Left renal pelvis (tissue), 4 donors: ENCODE measurements at places on chromosomes 16 and 17. TPM values are rescaled to one million over a fixed set of nuclear protein-coding genes. Genes with fewer than 3 reads are reported as not detected.

CHD9NB gene
- 11.6 TPM for polyA plus RNA-seq

- DNase-seq = no peak
These were observed 179.3 kb downstream of the SEC14L1 start for GRCh38 chr17:77320044-77320440.

DNA sequence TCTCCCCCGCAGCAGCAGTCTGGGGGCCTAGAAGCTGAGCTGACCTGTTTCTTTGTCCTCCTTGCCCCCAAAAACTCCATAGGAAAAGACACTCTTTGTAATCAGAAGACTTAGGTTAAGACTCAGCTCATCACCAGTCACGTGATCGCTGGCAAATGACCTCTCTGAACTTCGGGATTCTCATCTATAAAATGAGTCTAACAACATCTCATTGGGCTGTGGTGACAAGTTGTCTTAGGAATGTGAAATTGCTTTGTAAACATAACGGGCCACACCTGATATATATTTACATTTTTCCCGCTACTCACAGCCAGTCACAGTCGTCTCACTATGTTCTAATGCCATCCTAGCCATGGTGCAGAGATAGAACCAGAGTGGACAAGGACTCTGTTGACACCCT is 86.0 kb upstream of the LHX1 start:
- no peak for DNase-seq

GRCh38 chr17:82092628-82092994 is 5.4 kb downstream of the FASN start:
- DNase-seq = no peak

TBX6 gene
- 1.1 TPM for polyA plus RNA-seq

- DNase-seq = no peak
These were observed 243.9 kb upstream of the MYOCD start for GRCh38 chr17:12421646-12422306.

TPSAB1 gene
- 0.16 TPM for polyA plus RNA-seq

ANKRD40CL gene
- 0.35 TPM for polyA plus RNA-seq

TMC5 gene
- polyA plus RNA-seq = 0.92 TPM

CFAP97D1 gene
- 0.04 TPM for polyA plus RNA-seq

GRCh38 chr17:4165301-4166010 is 22.5 kb downstream of the CYB5D2 start:
- DNase-seq = no peak

OR3A3 gene
- 0.17 TPM for polyA plus RNA-seq

GRCh38 chr17:10050597-10051101 is 145.6 kb upstream of the RCVRN start:
- no peak for DNase-seq

ARL4D gene
- polyA plus RNA-seq = 8.7 TPM

DNA sequence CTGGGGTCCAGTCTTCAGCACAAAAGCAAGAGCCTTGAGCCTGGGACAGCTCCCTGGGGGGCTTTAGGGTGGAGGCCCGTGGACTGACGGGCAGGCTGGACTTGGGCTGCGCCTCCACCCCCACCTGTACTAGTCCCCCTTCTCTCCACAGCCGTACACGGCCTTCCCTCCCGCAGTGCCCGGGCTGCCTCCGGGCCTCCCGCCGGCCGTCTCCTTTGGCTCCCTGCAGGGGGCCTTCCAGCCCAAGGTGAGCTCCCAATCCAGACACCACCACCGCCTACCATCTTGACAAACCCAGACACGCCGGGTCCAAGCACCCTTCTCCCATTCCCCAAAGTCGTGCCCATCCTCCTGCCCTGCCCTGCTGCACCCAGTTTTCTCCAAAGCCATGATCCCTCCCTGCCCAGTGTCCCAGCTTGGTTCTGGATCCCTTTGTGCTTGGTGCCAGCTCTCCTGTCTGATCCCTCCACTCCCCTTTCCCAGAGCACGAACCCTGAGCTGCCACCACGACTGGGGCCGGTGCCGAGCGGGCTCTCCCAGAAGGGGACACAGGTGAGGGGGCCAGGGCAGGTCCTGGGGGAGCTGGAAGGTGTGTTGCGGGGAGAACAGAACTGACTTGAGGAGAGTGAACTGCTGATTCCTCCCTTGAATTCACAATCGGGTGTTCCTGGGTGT is 7.1 kb downstream of the FBRS start:
- DNase-seq = no peak

KLHL10 gene
- polyA plus RNA-seq = 0.21 TPM

DNA sequence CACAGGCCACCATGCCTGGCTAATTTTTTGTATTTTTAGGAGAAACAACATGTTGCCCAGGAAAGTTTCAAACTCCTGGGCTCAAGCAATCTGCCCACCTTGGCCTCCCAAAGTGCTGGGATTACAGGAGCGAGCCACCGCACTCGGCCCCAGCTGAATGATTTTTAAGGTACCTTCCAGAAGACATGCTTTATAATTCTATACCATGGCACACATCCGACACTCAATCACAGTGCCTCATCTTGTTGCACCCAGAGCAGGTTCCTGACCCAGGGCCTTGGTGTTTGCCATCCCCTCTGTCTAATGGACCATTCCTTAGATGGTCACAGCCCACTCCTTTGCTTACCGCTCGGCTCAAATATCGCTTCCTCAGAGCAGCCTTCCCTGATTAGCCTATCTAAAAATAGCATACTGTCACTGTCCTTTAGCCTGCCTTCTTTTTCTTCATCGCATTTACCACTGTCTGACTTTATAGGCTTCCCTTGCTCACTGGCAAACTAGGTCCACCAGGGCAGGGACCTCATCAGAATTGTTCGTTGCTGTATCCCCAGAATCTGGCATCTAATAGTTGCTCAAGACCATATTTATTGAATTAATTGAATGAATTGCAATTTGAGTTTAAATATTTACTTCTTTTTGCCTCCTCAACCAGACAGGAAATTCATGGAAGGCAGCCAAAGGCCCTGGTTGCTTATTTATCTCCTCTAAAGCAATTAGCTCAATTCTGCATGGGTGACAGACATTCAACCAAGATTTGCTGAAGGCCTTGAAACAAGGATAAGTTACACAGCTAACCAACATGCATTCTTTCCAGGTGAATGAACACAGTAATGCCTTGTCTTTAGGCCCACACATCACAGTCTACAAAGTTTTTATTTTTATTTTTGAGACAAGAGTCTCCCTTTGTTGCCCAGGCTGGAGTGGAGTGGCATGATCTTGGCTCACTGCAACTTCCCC is 6.3 kb upstream of the TENT4B start:
- no peak for DNase-seq

GRCh38 chr16:10858203-10858602 is 18.8 kb upstream of the CIITA start:
- DNase-seq = no peak

DNA sequence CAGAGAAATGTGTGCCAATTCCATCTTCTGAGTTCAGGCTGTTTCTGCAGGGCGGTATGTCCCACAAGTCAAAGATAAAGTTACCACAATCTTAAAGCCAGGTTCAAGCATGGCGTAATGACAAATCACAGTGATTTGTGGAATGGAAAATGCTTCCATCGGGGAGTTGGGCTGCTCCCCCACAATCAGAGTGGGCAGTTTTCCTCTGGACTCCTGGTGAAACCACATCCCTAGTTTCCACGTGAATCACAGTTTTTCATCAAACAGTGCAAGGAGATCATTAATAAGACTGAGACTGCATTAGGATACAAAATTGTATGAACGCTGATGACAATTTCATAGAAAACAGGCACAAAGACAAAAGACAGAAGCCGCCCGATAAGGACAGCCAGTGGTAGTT is 3.6 kb downstream of the LITAF start:
- DNase-seq = no peak

- DNase-seq = no peak
These were observed 56.4 kb upstream of the FAM20A start for GRCh38 chr17:68657576-68657975.

EFNB3 gene
- polyA plus RNA-seq = 24.9 TPM

TBKBP1 gene
- polyA plus RNA-seq = 22.0 TPM

KCNJ18 gene
- not detected for polyA plus RNA-seq

DNA sequence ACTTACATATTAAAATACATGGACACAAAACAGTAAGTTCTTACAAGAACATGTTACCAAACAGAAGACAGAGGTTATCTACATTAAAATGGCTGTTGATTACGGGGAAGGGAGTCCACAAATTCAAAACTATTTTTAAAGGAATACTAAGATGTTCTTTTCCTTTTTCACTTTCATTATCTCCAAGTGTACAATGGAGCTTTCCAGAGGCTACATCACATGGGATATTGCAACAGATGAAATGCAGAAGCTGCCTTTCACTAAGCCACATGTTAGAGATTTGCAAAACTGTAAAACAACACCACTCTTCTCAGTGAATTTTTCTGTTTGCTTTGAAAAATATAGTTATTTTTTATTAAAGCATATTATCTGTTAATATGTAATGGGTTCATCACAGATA is 53.6 kb downstream of the XPO6 start:
- DNase-seq = no peak

DNA sequence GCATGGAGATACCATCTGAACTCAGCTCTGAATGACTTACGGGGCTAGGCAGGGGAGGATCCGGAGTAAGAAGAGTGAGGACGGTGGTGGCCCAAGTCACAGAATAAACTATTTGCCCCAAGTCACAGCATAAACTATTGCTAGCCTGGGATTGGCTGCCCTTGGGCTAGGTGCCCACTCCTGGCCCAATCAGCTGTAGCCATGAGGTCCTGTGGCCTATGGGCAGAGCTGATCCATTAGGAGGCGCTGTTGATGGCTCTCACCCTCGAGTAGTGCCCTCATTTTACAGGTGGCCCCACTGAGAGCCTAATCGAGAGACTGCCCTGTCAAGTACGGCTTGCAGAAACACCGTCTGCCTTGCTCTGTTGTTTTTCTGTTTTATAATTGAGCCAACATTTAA is 62.3 kb upstream of the ZNF423 start:
- no peak for DNase-seq

GRCh38 chr17:31857920-31858641 is 963 bp downstream of the COPRS start:
- no peak for DNase-seq

DNA sequence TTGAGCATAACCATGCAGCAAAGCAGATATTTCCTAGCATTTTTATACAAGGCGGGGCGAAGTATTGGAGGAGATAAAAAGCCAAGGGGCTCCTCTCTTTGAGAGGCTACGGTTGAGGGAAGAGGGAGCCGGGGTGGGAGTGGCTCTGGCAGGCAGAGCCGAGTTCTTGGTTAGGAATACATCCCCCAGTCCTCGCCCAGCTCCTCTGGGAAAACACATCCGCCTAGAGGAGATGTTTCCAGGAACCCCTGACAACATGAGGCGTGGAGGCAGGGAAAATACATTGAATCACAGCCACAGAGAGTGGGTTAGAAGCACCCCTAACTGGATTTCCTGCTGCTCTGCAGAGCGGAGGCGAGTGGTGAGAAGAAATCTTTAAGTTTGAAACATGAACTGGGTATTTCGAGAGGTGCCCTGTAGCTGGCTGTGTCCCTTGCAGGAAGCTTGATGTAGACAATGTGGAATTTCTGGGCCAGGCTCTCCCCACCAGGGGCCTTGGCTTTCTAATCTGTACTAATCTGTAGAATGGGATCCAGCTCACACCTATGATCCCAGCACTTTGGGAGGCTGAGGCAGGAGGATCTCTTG is 27.3 kb downstream of the TTYH2 start:
- peak; percentile 14 for DNase-seq

- no peak for DNase-seq
These were observed 7.9 kb upstream of the MFSD6L start for GRCh38 chr17:8806926-8807550.

DNA sequence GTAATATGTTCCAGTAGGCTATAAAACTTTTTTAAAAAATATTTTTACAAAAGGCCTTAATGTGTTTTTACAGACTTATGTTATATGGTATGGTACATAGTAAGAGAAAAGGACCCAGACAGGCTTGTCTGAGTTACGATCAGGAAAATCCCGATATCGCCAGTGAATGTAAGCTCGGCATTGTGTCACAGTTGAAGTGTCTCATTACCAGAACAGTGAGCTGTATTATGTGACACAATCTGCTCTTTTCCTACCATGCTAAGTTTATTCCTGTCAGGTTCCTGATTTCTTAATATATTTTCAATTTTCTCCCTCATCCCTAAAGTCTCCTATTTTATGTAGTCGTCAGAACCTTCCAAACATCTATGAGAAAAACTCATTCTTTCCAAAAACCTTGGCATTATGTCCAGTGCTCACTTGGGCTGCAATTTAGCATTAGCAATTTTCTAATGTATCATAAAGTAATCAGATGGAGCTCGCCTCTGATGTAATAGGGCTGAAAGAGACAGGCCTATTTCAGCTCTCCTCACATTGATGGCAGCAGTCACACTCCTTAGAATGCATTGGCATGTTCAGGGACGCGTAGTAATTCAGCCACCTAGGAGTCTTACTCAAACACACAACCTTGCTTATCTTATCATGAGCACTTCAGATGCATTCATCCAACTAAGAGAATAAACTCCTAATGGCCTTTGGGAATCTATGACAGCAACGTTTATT is 147.6 kb upstream of the NOG start:
- DNase-seq = no peak

DNA sequence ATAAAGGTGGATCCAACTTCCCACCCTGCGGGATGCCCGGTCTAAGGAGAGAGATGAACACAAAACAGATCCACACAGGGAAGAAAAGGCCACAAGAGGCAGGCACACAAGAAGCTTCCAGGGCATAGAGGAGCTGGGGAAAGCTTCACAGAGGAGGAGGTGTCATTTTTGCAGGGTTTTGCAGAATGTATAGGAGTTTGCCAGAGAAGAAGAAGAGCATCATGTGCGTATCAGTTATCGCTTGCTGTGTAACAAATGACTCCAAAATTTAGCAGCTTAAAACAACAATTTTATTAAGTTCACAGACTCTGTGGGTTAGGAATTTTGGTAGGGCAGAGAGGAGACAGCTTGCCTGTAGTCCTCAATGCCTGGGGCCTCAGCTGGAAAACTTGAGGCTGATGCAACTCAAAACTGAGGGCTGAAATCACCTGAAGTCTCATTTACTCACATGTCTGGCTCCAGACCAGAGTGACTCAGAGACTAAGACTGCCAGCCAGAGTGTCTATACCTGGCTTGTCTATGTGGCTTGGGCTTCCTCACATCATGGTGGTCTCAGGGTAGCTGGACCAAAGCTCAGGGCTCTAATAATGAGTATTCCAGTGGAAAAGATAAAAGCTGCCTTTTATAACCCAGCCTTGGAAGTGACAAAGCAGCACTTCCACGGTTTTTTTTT is 33.9 kb upstream of the ZNF423 start:
- no peak for DNase-seq

GRCh38 chr17:64507413-64507782 is 621 bp downstream of the CEP95 start:
- peak; percentile 62 for DNase-seq

DNA sequence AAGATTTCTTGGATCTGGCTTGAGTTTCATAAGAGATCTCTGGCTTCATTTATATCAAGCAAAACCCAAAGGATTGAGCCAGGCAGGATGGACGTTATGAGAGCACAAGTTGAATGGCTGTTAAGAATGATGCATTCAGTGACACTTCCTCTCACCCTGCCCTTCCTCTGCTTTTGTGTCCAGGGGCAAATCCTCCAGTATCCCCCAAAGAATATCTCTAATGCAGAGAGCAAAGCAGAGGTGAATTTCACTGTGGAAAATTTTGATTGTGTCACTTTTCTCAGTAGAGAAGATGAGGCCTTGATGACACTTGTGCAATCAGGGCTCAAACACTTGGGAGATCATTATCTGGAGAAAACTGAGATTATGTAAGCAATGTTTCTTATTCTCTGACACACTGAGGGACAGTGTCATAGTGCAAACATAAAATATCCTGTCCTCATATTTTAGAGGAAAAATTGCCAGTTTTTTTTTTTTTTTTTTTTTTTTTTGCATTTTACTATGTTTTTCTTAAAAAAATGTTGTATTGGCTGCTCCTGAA is 25.3 kb downstream of the MARCHF10 start:
- no peak for DNase-seq
